ENCODE measurements at places on chromosomes 12 and 14. TPM values are rescaled to one million over a fixed set of nuclear protein-coding genes. Genes with fewer than 3 reads are reported as not detected.

DNA sequence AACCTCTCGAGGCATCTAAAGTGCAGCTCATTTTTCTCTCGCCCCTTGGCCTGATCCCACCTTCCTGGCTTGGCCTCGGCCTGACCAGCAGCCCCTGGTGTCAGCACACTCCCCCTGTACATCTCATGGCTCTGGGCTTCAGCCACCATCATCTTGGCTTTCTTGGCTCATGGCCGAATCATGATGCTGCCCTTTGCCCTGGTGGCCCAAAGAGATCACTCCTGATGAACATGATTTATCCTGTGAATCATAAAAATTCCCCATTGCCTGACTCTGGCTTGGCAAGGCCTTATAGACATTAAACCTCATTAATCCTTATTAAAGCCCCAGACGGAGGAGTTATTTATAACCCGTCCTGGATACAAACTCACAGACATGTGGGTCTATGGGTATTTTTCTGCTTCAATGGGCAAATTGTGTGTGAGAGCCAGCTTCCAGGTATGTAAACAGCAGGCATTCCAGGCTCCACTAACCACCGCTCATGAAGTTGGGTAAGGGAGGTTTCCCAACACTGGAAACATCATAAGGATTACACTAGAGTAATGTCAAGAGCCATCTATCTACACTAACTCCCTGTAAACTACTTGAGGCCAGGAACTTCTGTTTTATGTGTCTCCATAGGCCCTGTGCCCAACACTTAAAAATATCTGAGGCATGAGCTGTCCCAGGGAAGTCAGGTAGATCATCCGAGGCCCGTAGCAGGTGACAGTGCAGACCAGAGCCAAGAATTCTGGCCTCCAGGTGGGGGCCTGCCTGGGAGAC lies 171.2 kb downstream of the TTC8 start:
- no peak for DNase-seq

DNA sequence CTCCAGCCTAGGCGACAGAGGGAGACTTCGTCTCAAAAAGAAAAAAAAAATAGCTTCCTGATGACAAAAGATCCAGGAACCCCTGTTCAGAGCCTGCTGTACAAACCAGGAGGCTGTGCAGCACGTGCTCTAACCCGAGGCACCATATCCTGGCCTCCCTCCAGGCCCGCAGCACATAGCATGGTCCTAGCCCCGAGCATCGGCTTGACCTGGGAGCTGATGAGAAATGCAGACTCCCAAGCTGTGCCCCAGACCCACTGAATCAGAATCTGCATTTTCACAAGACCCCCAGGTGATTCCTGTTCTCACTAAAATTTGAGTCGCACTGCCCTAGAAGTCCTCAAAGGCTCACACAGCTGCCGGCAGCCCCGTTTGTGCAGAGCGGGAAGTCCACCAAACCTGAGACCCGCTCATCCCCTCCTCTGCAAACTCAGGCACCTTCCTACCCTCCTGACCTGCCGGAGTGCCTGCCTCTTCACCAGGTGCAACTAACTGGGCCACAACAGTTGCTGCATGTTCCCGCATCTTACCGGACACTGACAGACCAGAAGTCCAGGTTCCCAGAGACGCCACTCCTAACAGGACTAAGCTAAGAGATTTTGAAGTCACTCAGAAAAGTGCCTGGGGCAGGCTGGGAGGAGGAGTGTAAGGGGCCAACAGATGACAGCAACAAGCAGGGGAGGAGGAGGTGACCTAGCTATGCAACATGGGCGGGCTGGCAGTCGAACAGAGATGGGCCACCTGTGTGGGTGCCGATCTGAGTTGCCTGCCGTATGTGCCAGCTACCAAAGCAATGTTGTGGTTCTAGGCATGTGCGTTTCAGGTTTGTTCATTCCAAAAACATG lies 24.0 kb upstream of the RIN3 start:
- DNase-seq, result no peak

Gene CCDC197
- not detected for total RNA-seq

- no peak for DNase-seq
Measured at GRCh38 chr14:61444215-61444768, 122.9 kb downstream of the PRKCH start.

Gene TPPP2
- not detected for total RNA-seq

Gene OR6C68
- not detected for total RNA-seq

GRCh38 chr12:65294641-65295262 lies 16.3 kb downstream of the MSRB3 start:
- DNase-seq, result no peak

Gene TAS2R19
- total RNA-seq, result not detected

DNA sequence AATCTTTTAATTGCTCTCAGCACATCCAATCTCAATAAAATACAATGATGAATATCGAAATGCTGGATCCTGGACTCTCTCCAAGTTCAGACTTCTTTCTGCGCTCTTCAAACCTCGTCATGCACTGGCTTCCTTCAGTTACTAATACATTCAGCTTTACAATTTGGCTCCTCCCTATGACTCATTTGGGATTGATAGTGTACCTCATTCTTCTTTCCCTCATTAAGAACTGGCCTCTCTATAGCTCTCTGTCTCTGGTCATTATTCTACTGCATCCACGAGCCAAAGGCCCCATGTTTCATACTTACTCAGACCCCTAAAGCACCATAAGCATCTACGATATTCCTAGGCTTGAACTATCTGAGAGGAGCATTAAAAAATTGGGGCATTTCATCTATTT lies 4.9 kb downstream of the TSPAN8 start:
- DNase-seq, result no peak

Gene ANG
- 21.2 TPM for total RNA-seq

- no peak for DNase-seq
Measured at GRCh38 chr12:118098911-118099671, 4.7 kb downstream of the VSIG10 start.

- no peak for DNase-seq
Measured at GRCh38 chr12:124402248-124403066, 107.6 kb downstream of the RFLNA start.

GRCh38 chr12:82757059-82757458 lies 70.4 kb downstream of the TMTC2 start:
- DNase-seq, result no peak

- DNase-seq, result no peak
Measured at GRCh38 chr14:99481745-99482099, 513 bp downstream of the CCNK start.

Gene MFAP5
- total RNA-seq, result 70.5 TPM

Gene KCNA5
- total RNA-seq, result 0.95 TPM

GRCh38 chr14:31926652-31927347 lies 150.3 kb upstream of the ARHGAP5 start:
- no peak for DNase-seq

DNA sequence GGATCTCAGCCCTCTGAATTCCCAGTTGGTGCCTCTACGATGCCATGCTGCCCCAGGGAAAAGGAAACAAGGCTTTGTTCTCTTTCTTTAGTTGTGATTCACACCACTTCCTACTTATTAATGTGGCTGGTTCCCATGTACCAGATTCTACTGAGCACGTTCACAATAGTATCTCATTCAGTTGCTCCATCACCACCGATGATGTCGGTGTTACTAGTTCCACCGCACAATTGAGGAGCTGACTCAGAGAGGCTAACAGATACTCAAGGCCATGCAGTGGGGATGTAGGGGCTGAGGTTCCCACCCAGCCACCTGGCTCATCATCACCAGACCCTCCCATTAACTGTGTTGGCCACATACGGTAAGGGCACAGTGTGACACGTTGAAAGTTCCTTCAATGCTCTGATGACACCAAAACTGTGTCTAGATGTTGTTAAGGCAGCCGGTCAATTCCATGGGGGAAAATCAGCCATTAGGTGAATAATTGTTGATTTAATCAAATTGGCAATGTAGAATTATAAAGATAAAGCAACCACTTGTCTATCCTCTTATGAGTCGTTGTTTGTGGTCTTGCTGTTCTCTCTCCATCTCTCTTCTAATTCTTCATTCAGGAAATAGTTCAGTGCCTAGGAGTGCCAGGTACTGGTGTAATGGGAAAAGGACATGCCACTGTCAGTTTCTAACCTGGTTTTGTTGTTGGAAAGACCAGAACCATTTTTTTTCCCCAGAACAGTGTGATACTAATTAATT lies 244.2 kb upstream of the CRY1 start:
- DNase-seq, result no peak

Gene SSPN
- 10.4 TPM for total RNA-seq

DNA sequence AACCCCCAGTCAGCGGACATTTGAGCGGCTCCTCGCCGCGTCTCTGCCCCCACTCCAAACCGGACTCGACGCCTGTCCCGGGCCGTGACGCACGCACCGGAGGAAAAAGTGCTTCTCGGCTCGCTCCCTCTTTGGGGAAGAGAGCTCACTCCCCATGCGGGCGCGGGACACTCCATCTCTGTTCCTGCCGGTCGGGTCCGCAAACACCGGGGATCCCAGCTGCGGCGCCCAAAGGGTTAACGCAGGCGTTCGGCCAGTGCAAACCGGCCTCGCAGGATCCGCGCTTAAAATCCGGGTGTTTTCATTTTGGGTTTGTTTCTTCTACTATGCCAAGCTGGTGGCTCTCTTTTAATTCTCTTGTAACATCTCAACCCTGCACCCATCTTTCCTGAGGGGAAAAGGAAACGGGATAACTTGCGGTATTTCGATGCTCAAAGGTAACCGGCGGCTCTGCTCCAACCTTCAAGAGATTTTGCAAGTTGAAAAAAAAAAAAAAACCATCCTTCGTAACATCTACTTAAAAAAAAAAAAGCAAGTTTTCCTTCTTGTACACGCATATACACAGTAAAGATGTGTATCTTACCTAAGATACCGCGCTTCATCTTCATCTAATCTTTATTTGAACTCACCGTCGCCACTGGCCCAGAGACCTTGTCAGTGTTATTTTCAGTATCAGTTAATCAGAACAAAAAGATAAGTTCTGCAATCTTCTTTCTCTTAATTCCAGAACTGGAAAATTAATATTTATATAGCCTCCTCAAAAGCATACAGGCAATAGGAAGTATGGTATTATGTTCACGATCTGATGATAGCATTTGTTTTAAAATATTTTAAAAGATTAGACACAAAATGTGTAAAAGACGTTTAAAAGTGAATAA lies 1.6 kb upstream of the ATP2B1 start:
- DNase-seq, result peak; percentile 87

Measured in suprapubic skin (tissue), 4 donors.